ENCODE measurements at places on chromosomes 6 and 20.

- peak; percentile 1 for DNase-seq
These were observed 644 bp downstream of the RBL1 start for GRCh38 chr20:37095108-37095598.

DNA sequence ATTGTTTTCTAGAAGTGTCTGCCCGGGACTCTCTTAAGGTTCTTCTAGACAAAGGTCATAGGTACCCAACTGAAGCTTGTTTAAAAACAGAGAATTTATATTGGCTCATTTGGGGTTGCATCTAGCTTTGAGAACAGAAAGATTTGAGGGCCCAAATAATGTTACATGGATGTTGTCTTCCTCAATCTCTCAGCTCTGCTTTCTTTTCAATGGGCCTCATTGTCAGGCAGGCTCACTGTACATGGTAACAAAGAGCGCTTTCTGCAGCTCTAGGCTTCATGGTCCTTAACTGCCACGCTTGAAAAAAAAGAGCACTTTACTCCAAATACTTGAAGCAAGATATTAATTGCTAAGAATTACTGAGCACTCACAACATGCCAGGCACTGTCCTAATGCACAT is 22.2 kb downstream of the NHLRC1 start:
- no peak for DNase-seq

DNA sequence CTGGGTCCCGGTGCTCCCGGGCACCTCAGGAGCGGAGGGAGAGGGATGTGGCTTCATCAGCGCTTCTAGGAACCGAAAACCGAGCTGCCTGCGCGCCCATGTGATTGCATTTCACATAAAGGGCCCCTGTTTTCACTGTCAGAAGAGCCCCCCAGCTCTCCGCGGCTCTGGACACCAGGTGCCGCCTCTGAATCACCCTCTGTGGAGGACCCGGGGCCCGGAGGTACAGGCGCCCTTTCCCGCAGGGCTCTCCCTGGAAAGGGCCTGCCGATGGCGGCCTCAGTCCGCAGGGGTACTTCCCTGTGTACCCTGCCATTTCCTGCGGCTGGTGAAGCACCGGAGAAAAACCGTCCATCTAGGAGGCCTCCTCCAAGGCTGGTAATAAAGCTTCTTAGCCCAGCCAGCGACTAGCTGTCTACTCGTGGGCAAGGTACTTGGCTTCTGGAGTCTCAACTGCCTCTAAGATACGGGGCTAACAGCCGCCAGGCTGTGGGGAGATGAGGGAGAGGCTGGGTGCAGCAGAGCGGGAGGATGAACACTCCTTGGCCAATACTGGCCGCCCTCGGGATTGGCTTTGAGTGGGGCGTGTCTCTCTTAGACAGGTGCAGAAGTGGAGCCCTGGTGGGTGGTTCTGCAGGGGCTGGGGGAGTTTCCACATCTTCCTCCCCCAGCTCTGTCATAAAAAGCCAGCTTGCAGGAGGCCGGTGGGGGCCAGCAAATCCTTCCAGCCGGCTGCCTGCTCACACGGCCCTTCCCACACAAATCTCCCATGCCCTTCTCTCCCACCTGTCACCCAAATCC is 1.6 kb downstream of the PPP1R16B start:
- DNase-seq: no peak

DNA sequence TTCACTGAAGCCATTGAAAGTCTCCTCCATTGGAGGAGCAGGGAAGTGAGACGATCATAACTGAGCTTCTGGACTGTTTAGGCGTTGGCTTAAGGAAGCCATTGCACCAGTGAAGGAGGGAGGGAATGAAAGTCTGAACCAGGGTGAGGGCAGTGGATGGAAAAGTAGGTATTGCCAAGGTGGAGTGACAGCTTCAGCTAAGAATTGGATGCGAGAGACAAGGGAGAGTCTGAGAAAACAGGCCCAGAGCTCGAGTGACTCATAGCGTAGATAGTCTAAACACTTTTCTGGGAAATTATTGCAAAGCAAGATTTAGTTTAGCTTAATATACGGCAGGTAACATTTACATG is 4.5 kb downstream of the DSP start:
- no peak for DNase-seq

- DNase-seq: no peak
These were observed 3.9 kb upstream of the ECI2 start for GRCh38 chr6:4139272-4139671.

DNA sequence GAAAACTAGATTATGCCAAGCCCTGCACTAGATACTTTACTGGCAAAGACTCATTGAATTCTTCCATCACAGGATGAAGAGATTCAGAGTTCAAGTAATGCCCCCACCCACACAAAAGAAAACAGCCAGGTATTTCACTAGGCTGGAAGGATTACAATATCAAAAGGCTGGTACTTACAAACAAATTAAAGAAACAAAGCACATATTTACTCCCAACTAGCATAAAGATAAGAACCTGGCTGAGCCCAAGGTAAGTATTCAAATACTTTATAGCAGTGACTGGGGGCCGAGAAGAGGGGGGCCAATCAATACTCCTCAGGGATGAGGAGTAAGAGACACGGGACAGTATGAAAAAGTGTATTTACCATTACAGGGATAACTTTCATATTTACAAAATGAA is 3.7 kb downstream of the ACOT8 start:
- no peak for DNase-seq

GRCh38 chr6:86459978-86460377 is 477.4 kb upstream of the HTR1E start:
- no peak for DNase-seq

DNA sequence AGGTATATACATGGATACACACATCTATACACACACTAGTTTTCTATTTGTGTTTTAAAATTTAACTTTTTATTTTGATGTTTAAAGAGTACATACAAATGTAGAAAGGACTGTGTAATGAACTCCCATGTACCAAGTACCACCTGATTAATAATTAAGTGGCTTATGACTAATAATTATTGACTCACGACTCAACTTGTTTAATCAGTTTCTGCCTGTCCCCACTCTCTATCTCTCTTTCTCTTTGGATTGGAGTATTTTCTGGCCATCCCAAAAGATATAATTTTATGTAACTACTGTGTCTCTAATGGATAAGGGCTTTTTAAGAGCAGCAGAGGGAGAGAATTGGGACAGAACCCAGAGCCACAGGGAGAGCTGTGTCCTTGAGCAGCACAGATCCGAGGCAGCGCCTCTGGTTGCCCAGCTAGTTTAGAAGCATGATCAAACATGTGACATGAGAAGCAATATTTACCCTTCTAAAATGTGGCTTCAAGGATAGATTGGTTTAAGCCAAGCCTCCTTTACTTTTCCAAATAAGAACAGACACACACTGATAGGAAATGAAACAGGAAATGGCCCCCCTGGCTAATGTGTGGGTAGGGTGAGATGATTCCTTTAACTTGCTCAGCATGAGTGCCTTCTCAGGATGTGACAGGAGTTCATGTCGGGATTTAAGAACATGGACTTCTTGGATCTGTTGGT is 81.0 kb downstream of the ERMARD start:
- no peak for DNase-seq

DNA sequence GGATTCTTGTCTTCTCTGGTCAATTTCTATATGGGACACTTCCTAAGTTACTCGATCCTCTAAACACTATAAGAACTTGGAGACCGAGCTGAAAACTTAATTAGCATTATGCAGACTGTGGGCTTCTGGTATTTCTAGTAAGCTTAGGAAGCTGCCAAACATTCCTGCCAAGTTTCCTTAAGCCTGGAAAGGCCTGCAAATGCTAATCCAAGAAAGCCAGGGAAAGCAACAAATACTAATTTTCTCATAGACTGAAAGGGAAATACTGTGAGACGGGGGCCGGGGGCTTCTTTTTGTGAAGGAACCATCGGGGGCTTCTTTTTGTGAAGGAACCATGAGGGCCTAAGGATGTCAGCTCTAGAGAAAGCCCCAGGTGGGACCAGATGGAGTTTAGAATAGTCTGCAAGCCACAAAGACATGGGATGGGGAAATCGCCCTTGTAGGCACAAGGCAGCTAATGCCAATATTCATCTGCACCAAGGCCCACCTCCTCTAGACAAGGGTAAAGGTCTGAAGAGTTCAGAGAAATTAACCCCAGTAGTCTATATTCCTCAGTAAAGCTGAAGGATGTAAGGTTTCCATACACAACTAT is 332.4 kb upstream of the PRDM1 start:
- peak; percentile 53 for DNase-seq

GRCh38 chr6:51550243-51550642 is 537.2 kb downstream of the PKHD1 start:
- DNase-seq: no peak

GRCh38 chr6:35810971-35811698 is 6.0 kb downstream of the LHFPL5 start:
- DNase-seq: peak; percentile 13

- no peak for DNase-seq
These were observed 44.2 kb downstream of the PLCG1 start for GRCh38 chr20:41181567-41181966.

DNA sequence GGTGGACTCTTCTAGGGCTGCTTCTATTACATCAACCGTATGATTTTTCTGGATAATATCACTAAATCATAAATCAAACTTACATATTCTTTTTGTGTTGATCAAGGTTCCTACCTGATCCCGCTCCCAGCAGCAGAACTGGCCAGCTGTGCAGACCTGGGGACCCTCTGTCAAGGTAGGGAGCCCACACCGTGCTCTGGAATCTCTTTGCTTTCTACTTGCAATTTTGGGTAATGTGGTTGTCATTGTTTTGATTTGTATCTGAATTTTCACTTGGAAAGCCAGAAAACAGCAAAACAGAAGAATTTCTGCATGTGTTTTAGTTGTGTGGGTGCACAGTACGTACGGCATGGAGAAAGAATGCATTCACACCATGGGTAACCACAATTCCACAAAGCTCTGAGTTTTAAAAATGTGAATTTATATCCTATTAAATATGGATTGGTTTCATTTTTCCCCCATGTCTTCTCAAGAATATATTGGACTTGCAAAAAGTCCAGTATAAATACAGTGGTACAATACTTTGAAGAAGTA is 80.1 kb downstream of the ADGRG6 start:
- DNase-seq: no peak

DNA sequence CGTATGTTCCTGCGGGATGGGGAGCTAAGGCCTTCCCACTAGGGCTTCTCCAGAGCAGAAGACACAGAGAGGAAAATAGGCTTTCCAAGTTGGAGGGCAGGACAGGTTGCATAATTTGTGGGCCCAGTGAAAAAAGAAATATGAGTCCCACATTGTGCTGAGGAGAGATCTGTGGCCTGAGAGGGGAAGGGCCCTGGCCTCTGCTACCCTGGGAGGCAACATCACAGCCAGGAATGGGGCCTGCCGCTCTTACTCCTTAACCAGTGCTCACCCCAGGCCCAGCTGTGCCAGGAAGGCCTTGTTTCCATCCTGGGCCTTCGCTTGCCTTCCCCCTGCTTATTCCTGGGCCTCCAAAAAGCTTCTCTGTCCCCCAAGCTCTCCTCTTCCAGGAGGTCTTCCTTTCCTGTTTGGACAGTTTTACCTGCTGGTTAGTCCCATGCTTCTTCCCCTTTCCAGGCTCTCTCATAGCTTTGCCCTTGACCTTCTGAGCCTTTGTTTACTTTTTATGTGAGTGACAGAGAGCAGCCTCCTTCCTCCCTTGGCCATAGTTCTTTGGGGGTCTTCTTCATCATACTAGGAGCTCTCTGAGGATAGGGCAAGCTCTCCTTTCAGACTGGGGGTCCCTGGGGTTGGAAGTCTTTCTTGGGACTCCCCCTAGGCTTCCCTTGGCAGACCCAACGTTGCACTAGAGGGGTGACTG is 26.2 kb upstream of the VEGFA start:
- no peak for DNase-seq

GRCh38 chr6:140561701-140562100 is 1187.3 kb upstream of the CITED2 start:
- no peak for DNase-seq

GRCh38 chr6:139486476-139486799 is 112.0 kb upstream of the CITED2 start:
- no peak for DNase-seq

DNA sequence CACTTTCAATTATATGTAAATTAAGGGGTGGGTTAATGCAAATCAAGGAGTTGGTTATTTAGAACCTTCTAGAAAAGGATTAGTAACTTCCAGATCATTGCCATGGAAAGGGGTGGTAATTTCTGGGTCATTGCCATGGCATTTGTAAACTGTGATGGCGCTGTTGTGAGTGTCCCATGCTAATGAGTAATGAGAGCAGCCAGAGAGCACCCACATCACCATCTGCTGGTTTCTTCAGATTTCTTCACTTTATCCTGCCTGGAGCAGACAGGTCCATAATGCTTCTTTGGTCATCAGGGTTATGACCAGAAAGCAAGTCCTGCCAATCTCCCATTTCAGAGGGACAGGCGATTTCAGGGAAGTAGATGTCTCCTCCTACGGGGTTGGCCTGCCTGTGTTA is 311.3 kb upstream of the CNR1 start:
- DNase-seq: no peak

DNA sequence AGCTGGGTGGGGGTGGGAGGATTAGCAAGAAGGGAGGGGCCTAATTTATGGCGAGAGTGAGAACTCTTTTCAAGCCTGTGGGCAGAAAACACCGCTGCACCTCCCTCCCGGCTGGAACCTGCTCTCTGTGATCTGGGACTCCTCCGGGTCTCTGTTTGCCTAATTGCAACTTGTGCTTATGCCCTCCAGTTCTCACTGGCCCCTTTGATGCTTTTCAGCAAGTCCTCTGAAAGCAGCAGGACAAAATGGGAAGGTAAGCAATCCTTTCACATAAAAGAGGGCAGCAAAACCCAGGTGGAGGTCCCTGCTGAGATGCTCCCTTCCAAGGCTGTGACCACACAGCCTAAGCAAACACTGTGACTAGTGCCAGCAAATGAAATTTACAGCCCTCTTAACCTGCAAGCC is 523.0 kb upstream of the FLRT3 start:
- DNase-seq: no peak

DNA sequence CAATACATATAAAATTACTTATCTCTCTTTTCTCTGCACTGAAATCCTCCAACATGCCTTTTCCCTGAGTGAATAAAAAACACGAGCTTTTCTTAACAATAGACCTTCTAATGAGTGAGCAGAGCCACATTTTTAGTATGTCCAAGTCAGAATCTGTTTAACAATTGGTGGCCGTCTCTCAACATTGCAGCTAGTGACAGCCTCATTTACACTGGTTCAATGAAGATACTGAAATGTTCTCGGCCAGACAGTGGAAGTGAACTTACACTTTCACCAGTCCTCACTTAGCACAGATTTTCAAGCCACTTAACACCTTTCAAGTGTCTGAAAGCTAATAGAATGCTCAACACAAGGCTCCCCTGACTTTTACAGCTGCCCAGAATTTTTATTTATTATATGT is 767.1 kb downstream of the KIF16B start:
- DNase-seq: no peak

DNA sequence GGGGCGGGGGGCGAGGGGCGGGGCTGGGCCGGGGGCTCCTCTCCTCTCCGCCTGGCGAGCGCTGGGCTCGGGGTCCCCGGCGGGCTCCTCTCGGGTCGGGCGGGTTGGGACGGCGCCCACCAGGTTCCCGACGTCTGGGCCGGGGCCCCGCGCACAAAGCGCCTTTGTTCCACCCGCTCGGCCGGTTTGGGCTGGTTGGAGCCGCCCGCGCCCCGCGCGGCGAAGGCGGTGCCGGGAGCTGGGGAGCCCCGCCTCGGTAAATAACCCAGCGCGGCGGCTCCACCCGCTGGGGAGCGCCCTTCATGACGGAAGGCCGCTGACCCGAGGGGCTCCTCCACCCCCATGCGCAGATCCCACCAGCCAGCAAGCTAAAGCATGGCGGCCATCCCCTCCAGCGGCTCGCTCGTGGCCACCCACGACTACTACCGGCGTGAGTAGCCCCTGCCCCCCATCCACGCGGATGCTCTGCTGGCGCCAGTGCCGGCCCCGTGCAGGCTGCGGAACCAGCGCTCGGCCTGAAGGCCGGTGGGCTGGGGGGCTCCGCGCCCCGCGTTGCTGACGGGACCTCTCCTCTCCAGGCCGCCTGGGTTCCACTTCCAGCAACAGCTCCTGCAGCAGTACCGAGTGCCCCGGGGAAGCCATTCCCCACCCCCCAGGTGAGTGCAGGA is 503 bp downstream of the PPDPF start:
- DNase-seq: peak; percentile 92

All from muscle of back (tissue), 13 donors.